ENCODE measurements at places on chromosomes 11 and 22.

GRCh38 chr11:124085997-124086846 is 29.0 kb upstream of the VWA5A start:
- no peak for DNase-seq

DNA sequence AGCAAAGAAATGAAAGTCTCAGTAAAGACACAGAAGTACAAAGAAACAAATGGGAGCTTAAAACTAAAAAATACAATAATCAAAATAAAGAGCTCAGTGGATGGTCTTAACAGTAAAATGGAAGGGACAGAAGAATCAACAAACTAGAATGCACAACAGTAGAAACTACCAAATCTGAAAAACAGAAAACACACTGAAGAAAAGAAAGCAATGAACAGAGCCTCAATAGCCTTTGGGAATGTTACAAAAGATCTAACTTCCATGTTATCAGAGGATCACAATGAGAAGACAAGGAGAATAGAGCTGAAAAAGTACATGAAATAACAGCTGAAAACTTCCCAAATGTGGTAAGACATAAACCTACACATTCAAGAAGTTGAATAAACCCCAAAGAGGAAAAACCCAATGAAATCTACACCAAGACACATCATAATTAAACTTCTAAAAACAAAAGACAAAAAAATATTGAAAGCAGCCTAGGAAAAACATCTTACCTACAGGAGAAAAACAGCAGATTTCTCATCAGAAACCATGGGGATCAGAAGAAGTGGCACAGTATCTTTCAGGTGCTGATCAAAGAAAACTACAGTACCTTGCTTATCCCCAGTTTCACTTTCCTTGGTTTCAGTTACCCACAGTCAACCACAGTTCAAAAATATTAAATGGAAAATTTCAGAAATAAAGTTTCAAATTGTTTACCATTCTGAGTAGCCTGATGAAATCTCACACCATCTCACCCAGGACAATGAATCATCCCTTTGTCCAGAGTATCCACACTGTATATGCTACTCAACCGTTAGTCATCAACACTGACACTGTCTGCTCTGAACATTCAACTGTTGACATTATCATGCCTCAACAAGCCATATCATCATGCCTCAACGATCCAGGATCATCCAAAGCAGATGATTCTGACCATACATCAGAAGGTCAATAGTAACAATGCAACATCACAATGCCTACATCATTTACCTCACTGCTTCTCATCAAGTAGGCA is 22.2 kb downstream of the RRAS2 start:
- DNase-seq: no peak

GRCh38 chr22:36727110-36727509 is 23.6 kb upstream of the CACNG2 start:
- DNase-seq: no peak

DNA sequence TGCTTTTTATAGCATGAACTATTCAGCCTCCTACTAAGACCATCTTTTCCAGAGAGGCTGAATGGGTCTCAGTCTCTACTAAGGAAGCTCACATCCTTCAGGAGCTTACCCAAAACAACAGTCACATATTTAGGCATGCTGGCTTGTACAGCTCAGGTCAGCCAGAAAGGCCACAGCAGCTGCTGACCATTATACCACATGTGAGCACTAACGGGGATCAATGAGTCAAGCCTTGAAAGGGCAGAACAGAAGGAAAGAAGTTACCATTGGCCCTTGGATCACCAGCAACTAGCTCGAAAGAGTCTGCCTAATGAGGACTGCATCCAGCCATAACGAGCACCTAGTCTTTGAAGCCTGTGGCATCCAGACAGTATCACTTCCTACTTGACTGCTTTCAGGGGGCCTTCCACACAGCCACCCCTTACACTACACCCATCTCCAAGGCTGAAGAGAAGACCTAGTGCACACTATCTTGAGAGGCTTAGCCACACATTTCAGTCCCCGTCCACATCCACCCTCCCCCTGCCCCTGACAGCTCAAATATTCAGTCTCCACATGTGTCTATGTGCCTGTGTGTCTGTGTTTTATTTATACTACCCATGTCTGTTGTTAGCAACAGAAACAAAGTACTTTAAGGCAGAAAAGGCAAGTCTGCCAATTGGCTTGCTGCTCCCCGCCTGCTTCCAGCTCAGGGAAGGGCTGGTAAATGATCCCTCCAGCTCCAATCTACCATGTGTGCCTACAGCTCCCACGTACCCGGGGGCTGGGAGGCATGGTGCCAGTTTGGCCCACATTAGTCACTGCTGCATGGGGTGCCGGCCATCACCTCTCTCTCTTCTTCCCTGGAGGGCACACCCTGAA is 95.5 kb downstream of the RPL27A start:
- no peak for DNase-seq

GRCh38 chr11:64036087-64037026 is 626 bp downstream of the FLRT1 start:
- peak; percentile 25 for DNase-seq

DNA sequence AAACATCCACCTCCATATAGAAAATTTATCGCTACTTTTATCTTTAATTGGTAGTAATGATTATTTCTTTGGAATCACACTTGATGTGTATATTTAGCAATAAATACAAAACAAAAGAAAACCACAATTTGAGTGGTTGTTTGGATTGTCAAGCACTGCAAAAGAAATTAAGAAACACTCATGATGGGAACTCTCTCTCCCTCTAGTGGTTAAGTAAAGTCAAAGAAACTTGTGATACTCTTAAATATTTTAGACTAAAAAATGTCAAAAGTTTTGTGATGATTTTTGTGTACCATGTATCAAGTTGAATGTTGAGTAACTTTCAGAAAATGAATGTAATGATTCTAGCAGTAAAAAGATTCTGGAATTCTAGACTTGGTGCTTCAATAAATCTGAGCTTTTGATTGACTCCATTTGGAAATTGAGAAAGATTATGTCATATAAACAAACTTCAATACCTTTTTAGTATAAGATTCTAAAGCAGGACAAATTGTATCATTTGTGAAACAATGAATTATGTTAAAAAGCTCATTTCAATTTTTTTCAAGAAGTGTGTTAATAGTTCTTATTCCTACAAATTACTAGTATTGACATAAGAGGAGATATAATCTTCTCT is 20.8 kb downstream of the MUC15 start:
- no peak for DNase-seq

DNA sequence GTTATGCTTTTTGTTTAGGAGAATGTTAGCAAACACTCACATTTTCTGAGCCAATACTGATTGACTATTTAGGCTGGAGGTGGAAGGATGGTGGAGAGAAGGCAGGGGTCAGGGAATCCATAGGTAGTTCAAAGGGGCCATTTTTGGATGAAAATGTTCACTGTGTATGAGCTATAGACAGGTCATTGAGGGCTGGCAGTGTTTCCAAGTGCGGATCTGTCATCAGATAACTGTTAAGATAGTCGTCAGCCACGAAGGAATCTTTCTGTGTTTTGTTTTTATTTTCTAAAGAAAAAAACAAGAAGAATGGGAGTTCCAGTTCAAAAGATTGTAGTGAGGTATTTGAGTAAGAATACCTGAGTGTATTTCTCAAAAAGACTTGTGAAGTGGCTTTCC is 3.1 kb downstream of the KCNJ5 start:
- no peak for DNase-seq

GRCh38 chr11:120546312-120547205 is 35.0 kb downstream of the GRIK4 start:
- no peak for DNase-seq

GRCh38 chr11:2358754-2359442 is 18.2 kb upstream of the CD81 start:
- no peak for DNase-seq

- DNase-seq: peak; percentile 13
Observed at GRCh38 chr11:119624102-119624615, 104.8 kb downstream of the NECTIN1 start.

DNA sequence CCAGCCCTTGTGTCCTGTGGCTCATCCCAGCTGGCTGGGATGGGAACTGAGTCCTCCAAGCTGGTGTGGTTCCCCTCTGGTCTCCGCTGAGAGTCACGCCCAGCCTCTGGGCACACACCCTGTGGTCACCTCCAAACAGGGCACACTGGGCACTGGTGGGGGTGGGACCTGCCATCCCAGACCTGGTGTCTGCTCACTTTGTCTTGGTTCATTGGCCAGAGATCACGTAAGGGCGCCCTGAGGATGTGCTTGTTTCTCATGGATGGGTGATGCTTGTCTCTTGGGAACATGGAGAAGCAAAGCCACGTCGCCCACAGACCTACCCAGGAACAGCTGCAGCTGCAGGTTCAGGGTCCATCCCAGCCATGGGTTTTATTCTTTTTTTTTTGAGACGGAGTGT is 43.1 kb downstream of the LRP5 start:
- no peak for DNase-seq

- peak; percentile 95 for DNase-seq
Observed at GRCh38 chr11:121655537-121656327, 203.0 kb upstream of the SORL1-AS1 start.

- no peak for DNase-seq
Observed at GRCh38 chr11:3905080-3905953, 49.9 kb downstream of the STIM1 start.

GRCh38 chr11:85062659-85063058 is 564.5 kb downstream of the DLG2 start:
- no peak for DNase-seq

DNA sequence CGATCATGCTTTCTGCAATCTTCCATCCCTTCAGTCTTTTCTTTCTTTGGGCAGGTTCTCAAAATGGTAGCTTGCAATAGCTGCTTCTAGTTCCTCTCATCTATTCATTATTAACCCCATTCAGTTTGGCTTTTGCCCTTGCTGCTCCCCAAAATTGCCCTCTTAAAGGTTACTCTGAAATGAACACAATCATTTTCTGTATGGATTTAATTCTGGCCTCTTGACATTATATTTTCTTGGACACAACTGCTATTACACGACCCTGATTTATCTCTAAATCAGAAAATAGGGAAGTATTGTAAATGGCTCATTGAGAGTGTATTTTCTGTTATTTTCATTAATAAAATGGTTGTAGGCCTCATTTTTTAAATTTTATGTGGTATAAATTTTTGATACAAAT is at the start of gene ANGPTL5:
Gene ANGPTL5 (minus strand): TSS at position 101 of the 400 bp plus-strand sequence. CDS start 8,613 bp downstream, outside the sequence.
- DNase-seq: no peak

- no peak for DNase-seq
Observed at GRCh38 chr11:61961570-61962212, 5.7 kb downstream of the FTH1 start.

DNA sequence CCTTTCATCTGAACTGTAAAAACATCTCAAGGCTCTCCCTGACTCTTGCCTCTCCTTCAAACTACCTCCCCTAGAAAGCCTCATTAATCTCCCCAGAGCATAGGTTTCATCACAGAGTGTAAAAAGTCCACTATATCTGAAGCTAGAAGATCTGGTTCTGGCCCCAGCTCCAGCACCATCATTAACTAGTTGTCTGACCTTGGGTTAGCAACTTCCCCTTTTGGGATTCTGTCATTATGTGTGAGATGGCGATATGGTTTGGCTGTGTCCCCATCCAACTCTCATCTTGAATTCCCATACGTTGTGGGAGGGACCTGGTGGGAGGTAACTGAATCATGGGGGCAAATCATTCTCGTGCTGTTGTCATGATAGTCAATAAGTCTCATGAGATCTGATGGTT is 97.3 kb downstream of the KCNC1 start:
- DNase-seq: no peak

GRCh38 chr11:120400564-120401364 is 64.6 kb downstream of the ARHGEF12 start:
- DNase-seq: no peak

DNA sequence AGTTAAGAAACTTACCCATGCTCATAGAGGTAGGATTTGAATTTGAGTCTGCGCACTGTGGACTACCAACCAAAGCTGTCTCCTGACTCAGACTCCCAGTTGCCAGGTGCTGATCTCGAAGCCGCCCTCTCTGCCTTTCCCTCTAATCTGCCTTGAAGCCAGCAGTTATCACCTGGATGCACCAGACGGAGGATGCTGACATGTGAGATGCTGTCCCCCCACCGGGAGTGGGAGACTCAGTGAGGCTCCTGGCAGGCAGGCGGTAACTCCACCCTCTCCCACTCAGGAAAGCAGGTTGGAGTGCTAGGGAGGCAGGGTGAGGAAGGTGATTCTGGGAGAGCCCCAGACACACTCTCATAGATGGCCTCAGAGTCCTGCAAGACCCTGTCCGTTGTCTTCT is 40.4 kb downstream of the KIAA1671 start:
- no peak for DNase-seq

DNA sequence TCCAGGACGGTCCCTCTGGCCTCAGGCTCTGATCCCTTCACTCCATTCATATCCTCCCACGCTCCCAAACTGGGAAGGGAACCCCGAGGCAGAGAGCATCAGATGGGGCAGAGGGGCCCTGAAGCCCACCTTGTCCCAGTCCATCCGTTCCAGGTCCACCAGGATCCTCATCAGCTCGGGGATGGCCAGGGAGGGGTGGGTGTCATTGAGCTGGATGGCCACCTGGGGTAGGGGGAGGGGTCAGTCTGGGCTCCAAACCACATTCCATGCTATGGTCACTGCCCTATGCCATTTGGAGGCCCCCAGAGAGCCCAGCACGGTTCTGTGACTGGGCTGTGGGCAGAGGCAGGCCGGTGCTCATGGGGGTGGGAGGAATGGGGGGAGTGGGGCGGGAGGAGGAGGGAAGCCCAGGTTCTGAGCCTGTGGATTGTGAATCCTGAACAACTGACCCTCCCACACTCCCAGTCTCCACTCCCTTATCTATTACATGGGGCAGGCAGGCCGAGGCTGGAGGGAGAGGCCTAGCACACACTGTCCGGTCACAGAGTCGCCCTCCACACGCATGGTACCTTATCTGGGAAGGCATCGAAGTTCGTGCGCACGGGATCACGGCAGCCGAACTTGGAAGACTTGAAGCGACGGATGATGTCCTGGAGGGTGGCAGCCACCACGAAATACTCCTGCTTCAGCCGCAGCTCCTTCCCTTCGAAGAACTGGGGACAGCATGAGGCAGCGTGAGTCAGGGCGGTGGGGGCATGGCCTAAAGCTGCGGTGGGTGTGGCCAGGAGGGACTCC is 5.5 kb downstream of the PYGM start:
- no peak for DNase-seq

- DNase-seq: no peak
Observed at GRCh38 chr11:85845124-85845631, 10.0 kb upstream of the CCDC83 start.

- DNase-seq: no peak
Observed at GRCh38 chr11:11624926-11625325, 3.1 kb upstream of the GALNT18 start.

GRCh38 chr11:67406969-67407687 is 3.2 kb downstream of the TBC1D10C start:
- DNase-seq: no peak

DNA sequence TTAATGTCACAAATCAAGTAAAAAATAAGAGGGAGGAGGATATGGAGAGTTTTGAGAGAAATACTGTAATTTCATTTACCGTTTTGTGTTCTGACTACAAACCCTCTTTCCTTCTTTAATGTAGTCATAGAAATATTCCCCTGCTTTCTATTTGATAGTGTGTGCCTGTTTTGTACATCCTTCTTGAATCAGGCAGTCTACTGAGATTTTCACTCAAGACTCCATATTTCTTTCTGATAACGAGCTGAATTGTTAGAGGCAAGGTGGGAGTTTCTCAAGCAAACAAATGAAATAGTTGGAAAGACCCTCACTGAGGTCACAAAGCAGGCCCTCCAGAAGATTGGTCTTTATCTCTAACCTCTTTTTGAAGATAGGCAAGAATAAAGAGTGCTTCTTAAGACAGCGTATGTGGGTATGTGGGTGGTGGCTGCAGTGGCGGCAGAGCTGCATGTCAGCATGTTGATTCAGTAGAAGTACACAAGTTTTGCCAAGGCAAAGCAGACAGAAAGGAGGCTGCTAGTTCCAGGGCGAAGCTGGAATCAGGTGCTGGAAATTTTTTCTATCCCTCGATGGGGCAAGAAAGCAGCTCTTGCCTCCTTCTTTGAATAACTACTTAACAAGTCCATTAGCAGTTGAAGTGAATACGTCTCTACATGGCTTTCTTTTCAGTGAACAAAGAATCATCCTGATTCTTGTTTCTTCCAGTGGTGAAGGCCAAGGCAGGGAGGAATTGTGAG is 164.2 kb downstream of the FAM76B start:
- no peak for DNase-seq
